ENCODE measurements at places on chromosomes 5 and 9.

DNA sequence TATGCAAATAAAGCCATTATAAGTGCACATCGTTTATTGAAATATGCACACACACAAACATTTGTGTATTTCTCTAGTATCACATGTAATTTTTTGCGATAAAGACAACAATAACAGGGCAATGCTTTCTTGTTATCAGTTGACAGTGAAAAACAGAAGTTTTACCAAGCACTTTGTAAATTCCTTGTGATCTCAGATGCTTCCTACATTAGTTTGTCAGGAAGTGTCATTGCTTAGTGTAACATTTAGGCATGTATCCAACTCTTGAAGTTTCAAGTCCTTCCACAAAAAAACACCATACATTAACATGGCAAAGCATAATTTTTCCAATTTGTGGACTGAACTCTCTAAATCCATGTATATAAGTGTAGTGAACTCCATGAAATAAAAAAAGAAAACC, 46.4 kb downstream of the MOCS2 start:
- no peak for DNase-seq

DNA sequence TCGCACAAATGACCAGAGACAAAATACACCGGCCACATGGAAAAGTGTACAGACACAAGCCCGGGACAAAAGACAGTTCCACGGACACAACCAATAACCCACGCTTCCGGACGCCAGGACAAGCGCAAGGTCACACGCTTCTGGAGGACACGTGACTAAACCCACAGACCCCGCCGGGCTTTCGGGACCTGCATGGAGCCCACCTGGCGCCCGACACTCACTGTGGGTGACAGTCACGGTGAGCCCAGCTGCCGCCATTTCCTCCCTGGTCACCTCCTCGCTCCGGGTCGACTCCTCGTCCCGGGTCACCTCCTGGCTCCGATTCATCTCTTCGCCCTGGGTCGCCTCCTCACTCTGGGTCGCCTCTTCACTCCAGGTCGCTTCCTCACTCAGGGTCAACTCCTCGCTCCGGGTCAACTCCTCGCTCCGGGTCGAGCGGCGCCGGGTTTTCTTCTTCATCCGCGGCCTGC, 470 bp downstream of the BAG1 start:
- no peak for DNase-seq

DNA sequence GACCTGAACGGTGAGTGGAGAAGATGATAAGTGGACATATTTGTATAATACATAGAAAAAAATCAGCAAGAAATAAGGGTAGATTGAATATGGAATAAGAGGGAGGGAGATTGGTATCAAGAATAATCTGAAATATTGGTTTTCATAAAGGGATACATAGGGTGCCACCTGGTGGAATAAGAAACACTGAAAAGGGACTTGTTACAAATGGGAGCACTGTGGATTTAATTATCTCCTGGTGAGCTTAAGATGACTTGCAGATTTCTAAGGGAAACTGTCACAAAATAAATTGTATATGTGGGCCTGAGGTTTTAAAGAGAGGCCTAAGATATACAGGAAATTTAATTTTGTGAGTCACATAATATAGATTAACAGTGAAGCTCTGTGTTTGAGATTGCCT, 1403.5 kb upstream of the CDH18 start:
- no peak for DNase-seq

GRCh38 chr9:9556865-9557803, 1055.7 kb downstream of the PTPRD start:
- DNase-seq = no peak

- peak; percentile 69 for DNase-seq
These were observed 11.1 kb downstream of the TGFBR1 start for GRCh38 chr9:99116003-99116411.

DNA sequence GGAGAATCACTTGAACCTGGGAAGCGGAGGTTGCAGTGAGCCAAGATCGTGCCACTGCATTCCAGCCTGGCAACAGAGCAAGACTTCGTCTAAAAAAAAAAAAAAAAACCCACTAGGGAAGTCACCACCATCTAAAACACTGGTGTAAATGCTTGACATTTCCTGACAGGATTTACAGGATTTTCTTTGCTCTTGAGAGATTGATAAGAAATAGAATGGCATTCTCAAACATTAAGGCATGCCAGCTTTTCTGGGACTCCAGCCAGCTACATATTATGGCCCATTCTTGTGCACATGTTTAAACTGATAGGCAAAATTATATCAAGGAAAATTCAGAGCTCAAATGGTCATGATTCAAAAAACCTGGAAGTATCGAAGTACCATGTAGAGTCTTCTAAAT, 28.7 kb downstream of the GTF3C4 start:
- no peak for DNase-seq

- no peak for DNase-seq
These were observed 151.0 kb downstream of the ENTREP1 start for GRCh38 chr9:69476016-69476415.

DNA sequence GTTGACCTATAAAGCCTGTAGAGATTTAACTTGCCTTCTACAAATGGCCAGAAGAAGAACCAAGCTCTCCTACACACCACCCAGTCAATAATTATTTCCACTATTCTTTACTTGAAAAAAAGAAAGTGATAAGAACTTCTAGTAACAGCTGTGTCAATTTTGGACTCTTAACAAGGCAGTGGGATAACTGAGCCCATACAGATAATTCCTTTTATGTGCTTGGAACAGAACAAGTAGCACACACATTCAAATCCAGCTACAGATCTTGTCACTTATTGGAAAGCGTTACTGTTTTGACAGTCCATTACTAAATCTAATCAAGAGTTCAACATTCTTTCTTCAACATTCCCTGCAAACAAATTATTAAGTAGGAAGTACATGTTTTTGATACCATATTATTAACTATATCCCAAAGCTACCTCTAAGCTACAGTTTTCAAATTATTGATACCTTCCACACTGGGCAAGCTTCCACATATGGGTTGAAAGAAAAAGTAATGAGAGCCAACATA, 6.3 kb downstream of the PTGER4 start:
- DNase-seq = no peak

GRCh38 chr9:89360465-89360864, 42.2 kb downstream of the SECISBP2 start:
- no peak for DNase-seq

GRCh38 chr5:83925321-83925954, 204.8 kb upstream of the HAPLN1 start:
- DNase-seq = no peak

DNA sequence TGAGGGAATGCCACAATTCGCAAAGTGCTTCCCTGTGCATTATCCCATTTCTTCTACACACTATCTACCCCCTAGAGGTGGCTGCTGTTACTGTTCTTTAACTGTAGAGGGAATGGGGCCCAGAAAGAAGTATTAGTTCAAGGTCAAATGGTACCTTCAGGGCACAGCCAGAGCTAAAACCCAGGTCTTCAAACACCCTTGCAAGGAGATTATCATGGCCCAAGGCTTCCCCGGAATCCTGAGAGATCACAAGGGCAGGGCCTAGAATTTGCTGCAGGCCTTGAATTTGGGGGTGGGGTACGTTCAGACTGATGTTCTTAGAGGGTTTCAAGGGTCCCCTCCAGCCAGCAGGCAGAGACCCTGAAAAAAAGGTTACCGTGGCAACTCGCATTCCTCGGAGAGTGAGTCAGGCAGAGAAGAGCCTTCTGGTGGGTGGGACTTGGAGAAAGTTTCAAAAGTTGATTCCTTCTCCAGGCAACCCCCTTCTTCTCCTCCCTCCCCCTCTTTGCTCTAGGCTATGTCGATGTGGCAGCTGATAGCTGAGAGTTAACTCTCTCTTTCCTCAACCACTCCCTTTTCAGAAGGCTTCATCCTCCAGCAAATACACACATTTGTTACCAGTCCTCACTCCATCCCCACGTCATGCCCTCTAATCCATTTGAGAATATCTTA, 1.9 kb downstream of the SPARC start:
- no peak for DNase-seq

DNA sequence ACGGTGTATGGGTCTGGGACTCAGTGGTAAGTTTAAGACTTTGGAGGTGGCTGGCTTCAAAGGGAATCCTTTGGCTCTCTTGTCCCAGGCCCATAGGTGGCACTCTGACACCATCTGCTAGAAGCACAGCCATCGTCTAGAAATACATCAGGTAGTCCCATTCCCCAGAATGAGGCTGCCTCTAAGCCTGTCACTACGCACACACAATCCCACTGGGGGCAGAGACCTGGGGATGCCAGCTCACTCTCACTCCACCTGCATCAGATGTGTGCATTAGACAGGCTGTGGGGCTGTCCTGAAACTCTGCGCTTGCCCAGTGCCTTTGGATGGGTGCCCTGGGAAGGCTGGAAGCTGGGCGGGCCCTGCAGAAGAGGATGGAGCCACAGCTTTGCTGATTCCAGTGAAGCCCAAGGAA, 127.5 kb upstream of the PANK3 start:
- no peak for DNase-seq

GRCh38 chr5:127820910-127821553, 117.8 kb downstream of the CCDC192 start:
- no peak for DNase-seq

DNA sequence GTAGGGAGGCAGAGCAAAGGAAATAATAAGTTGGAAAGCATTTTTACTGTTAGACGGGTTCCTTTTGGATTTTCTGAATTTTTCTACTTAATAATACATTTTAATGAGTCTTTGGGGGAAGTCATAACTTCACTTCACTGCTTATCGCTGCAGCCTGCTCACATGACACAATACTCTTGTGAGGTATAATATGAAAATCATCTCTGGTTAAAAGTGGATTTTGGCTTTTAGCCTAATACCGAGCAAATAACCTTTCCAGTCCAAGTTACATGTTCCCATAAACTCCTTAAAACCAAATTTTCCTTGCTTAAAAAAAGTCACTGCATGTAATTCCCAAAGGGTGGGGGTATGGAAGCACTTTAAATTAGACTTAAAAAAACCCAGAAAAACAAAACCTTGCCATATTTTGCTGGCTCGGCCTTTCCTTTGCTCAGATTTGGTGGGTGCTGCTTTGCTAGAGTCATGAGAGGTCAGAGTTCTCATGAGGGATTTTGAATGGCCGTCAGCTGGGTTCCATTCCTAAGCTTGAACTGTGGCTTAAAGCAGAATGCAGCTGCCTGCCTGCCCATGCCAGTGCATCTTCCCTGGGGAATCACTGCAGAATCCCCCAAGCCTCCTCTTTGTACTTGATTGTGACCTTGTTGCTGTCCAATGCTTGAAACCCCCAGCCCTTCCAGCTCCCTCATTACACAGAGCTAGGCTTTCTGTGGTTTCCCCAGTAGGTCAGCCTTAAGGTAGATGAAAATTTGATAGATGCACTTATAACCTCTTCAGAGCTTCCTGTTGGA, 331.8 kb downstream of the KDM4C start:
- no peak for DNase-seq

DNA sequence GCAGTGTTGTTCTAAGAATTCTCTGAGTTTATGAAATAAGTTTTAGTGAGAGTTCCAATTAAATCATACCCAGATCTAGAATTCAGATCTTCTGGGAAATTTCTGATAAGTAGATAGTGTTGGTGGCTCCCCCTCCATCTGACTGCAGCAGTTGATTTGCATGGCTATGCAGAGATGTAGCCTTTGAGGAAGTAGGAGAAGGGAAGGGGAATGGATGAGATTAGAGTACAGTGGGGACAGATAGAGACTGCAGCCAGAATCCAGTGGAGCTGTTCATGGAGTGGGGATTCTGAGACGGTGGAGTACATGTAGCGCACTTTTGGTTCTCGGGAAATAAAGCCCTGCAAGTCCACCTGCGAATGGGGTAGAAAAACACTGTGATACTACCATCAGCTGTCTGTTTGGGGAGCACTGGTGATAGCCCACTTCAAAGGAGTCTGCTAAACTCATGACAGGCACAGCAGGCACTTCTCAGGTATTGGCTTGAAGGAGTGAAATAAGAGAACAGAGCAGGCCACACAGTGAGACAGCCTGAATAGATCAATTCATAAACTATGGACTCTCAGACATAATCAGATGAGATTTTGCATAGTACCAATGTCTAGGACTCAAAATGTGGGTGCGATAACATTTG, 96.8 kb downstream of the ALDH1A1 start:
- DNase-seq = no peak

- DNase-seq = no peak
These were observed 53.0 kb downstream of the SLC1A3 start for GRCh38 chr5:36659411-36659810.

- no peak for DNase-seq
These were observed 54.2 kb downstream of the FNBP1 start for GRCh38 chr9:129988607-129989361.

GRCh38 chr5:171586436-171586835, 167.0 kb downstream of the FGF18 start:
- DNase-seq = no peak

DNA sequence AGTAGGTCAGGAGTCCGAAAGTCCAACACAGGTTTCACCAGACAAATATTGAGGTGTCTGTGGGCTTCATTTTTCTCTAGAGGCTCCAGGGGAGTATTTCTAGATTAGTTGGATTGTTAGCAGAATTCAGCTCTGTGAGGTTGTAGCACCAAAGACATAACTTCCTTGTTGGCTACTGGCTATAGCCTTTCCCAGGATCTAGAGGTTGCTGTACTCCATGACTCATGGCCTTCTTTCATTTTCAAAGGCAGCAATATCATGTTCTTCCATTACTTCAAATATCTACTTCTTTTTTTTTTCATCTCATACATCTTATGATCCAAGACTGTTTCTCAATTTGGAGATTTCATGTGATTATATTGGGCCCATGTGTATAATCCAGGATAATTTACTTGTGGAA, 404.0 kb upstream of the FAM174A start:
- no peak for DNase-seq

- no peak for DNase-seq
These were observed 343.2 kb downstream of the DMAC1 start for GRCh38 chr9:7456377-7456776.

DNA sequence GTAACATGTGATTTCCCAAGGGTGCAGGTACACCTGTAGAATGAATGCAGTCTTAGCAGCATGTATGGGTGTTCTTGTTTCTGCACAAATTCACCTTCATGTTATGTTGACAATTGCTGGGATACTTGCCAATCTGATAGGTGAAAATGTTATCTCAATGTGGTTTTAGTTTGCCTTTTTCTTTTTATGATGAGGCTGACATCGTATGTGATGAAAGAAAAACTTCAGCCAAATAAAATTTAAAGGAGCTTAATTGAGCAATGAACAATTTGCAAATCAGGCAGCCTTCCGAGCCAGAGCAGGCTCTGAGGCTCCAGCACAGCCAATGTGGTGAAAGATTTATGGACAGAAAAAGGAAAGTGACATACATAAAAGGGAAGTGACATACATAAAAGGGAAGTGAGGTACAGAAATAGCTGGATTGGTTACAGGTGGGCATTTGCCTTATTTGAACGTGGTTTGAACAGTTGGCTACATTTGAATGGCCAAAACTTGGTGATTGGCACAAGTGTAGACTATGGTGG, 10.5 kb downstream of the TAL2 start:
- DNase-seq = no peak

DNA sequence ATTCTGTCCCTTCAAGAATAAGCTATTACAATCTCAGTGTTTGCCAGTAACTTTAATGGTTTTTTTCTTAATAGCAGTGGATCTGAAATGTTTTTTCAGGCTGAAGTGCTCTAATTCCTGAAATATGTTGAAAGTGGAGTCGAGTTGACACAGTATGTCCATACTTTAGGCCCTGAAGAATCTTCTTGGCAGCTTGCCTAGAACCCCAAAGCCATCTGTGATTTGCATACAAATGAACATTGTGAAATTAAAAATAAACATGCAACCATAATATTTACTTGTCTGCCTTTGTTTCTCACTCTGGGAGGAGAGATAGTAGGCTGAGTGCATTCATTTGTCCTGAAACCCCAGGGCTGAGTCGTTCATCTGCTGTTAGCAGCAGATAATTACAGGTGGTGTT, 152.7 kb downstream of the ADCY2 start:
- no peak for DNase-seq

GRCh38 chr9:97292200-97292599, 15.3 kb upstream of the CCDC180 start:
- no peak for DNase-seq

GRCh38 chr5:31530541-31531265, 1.2 kb downstream of the DROSHA start:
- no peak for DNase-seq

Measured in DMS 273 treated with DMSO at 0.1 percent for 48 hours (cell line).